ENCODE measurements at places on chromosomes 5 and 9.

DNA sequence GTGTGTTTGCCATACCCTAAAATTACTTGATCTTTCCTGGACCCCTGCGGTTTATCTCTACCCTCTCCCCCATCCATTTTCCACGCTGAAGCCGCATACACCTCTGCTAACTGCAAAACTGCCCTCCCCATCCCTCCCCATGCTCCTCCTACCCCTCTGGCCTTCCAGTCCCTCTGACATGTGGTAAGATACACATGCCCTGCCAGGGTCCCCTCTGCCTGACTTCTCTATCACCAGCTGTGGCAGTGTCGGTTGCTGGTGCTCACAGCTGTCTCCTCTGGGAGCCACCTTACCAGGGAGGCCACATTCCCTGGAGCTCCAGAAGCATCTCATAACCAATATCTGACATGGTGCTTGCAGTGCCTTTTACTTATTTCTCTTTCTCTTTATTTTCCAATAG, 58.9 kb upstream of the COL15A1 start:
- DNase-seq, result no peak

DNA sequence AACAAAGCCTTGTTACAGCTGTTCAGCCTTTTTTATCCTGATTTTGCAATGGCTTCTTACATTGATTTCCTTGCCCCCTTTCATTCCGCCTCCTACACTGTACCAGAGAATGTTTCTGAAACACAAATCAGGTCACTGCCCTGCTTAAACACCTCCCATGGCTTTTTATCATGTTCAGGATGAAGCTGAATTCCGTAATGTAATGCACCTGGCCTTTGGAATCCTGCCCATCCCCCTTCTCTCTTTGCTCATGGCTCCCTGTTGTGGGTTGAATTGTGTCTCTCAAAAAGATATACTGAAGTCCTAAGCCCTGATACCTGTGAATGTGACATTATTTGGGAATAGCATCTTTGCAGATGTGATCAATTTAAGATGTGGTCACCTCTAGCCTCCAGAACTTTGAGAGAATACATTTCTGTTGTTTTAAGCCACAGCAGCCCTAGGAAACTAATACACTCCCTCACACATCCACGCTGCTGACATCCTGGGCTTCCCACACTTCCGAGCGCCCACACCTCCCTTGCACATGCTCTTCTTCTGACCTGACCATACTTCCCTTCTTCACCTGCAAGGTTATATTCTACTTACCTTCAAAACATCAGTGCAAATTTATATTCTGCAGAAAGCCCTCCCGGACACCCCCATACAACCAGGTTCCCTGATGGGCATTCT, 101.2 kb downstream of the DNAH5 start:
- no peak for DNase-seq

DNA sequence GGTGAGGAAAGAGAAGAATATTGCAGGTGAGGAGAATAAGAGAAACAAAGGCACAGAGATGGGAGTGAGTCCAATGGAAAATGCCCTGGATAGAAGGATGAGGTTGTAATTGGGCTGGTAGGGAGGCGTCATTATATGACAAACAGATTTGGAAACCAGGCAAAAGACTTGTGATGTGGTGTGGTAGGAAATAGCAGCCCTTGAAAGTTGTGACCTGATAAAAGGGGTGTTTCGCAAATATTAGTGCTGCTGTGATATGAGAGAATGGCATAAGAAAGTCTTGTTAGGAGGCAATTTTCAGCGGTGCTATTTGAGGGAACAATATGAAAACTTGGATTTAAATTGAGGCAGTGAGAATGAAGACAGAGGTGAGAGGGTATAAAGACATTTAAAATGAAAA, 217.5 kb upstream of the ACTBL2 start:
- DNase-seq, result no peak

- peak; percentile 72 for DNase-seq
Measured at GRCh38 chr5:174910245-174910737, 185.9 kb downstream of the MSX2 start.

DNA sequence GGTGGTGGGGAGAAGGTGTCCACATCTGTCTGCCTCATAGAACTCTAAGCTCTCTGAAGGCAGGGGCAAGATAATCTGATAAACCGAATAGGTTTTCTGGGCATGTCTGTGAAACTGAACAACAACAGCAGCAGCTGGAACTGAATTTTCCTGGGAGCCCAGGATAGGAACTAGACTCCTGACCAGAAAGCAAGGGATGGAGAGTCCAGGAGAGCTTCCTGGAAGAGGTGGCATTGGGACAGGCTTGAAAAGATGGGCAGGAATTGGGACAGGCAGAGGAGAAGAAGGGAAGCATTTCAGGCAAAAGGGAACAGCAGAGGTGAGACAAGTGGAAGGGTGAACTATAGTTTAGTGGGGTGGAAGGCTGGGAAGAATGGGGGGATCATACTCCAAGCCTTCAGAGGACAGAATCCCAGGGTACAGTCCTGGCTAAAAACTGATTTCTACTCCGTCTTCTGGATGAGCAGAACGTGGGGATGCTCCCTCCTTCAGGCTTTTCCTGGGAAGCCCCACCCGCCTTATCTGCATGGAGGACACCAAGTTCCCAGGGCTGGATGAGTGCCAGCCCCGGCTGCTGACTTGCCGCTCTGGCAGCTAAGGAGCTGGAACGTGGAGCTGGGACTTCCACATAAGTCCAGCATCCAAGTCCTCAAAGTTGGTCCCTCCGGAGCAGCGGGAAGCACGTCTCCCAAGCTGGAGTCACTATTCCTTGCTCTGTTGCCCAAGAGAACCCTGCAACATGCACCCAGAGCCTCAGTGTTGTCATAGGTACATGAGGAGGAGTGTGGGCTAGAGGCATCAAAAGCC, 13.9 kb upstream of the KIF12 start:
- no peak for DNase-seq

GRCh38 chr5:52989025-52989780, at the start of gene ITGA2:
Gene ITGA2, plus strand, starts transcription at chr5:52989352. Its CDS starts 117 bp downstream, at chr5:52989469.
- peak; percentile 62 for DNase-seq
